ENCODE measurements at places on chromosomes 13 and 19. TPM values are rescaled to one million over a fixed set of nuclear protein-coding genes. Genes with fewer than 3 reads are reported as not detected.

CDC42EP5 gene
- 5.2 TPM for total RNA-seq

CFAP97D2 gene
- total RNA-seq, result not detected

ZNF98 gene
- not detected for total RNA-seq

SOX21 gene
- total RNA-seq, result not detected

JAK3 gene
- total RNA-seq, result 3.9 TPM

SIGLEC5 gene
- total RNA-seq, result not detected

CYP2A6 gene
- total RNA-seq, result not detected

ZNF382 gene
- total RNA-seq, result 3.8 TPM

PTGIR gene
- total RNA-seq, result 16.3 TPM

RUBCNL gene
- 0.19 TPM for total RNA-seq

CYP4F8 gene
- not detected for total RNA-seq

CGB7 gene
- 0.19 TPM for total RNA-seq

APC2 gene
- 0.19 TPM for total RNA-seq

ELL gene
- total RNA-seq, result 15.8 TPM

ZFR2 gene
- not detected for total RNA-seq

NACC1 gene
- 69.6 TPM for total RNA-seq

LRRC63 gene
- total RNA-seq, result 0.28 TPM

ITGBL1 gene
- total RNA-seq, result 105 TPM

PLA2G4C gene
- total RNA-seq, result 15.8 TPM

SPRED3 gene
- total RNA-seq, result 3.3 TPM

RAB8A gene
- total RNA-seq, result 82.6 TPM

FOXA3 gene
- total RNA-seq, result not detected

ZFP82 gene
- 7.7 TPM for total RNA-seq

MBD3L2 gene
- total RNA-seq, result not detected

SULT2A1 gene
- not detected for total RNA-seq

IRGC gene
- not detected for total RNA-seq

SIGLEC6 gene
- not detected for total RNA-seq

SLC15A1 gene
- total RNA-seq, result not detected
